CD4-positive, alpha-beta T cell treated with Interleukin-4 for 1 hour (primary cell): ENCODE measurements at places on chromosomes 5 and 9.

DNA sequence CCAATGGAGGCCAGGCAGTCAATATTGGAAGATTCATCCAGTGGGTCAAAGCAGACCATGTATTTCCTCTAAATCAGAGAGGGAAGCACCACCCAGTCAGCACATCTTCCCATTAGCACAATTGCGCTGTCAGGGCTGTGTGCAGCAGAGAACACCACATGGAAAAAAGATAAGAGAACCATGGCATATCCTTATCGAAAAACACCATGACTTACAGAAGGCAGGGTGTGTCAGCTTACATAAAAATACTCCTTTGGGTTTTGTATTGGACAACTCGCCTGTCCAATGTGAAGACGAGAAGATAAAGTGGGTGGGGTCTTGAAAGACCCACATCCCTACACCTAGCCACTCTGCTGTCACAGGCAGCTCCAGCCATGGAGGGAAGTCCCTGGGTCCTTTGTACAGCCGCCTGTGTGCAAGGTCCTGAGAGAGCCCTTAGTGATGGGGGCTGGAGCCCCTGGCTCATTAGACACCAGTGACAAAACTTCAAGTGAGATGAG, 71.9 kb upstream of the SPATA31E1 start:
- no peak for DNase-seq

DNA sequence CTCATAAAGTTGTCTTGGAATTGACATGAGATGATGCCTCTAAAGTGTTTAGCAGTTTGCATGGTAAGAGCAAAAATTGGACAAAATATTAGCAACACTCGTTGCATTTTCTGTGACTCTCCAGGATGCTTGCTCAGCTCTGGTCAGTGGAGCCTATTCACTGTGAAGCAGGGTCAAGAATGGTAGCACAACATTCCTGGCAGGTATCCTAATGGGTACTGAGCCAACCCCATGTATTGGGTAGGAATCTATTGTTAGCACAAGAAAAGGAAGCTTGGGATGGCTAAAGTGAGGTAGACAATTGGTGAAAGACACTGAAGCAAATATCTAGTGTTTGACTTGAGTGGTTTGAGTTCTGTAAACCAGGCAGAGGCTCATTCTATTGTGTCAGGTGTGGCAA, 10.4 kb upstream of the ACTBL2 start:
- no peak for DNase-seq

GRCh38 chr5:146474065-146474464, 26.9 kb downstream of the TCERG1 start:
- DNase-seq, result no peak

GRCh38 chr9:34647084-34647403, 569 bp downstream of the GALT start:
- no peak for DNase-seq

GRCh38 chr5:33827885-33828284, 63.9 kb downstream of the ADAMTS12 start:
- DNase-seq, result no peak

DNA sequence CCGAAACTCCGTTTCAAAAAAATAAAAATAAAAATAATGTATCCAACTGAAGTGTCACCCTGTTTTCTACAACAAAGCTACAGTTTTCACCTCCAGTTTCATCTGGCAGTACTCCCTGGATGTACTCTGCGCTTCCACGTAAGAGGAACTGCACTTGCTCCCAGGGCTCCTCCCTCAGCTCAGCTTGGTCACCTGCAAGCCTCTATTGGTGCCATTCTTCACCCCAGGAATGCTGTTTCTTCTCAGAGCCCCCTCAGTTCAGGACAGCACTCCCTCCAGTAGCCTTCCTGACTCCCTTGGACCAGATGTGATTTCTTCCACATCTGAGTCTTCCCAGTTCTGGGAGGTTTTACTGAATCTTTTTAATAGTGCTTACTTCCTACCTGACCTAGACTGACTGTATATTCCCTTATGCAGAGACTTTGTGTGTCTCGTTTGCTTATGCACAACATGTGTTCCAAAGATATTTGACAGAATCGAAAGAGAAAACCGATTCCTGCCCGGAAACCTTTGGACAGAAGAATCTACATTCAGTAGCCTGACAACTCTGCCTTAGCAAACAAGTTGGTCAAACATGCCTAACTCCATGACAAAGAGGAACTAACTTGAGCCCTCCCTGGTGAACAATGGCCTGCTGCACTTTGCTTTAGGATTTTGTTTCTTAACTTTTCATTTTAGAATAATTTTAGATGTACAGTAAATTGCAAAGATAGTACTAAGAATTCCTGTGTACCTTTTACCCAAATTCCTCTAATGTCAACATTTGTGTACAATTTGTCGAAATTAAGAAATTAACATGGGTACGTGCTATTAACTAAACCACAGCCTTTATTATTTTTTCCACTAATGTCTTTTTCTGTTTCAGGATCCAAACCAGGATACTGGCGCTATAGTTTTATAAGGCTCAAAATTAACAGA, 814 bp downstream of the CCDC125 start:
- no peak for DNase-seq

DNA sequence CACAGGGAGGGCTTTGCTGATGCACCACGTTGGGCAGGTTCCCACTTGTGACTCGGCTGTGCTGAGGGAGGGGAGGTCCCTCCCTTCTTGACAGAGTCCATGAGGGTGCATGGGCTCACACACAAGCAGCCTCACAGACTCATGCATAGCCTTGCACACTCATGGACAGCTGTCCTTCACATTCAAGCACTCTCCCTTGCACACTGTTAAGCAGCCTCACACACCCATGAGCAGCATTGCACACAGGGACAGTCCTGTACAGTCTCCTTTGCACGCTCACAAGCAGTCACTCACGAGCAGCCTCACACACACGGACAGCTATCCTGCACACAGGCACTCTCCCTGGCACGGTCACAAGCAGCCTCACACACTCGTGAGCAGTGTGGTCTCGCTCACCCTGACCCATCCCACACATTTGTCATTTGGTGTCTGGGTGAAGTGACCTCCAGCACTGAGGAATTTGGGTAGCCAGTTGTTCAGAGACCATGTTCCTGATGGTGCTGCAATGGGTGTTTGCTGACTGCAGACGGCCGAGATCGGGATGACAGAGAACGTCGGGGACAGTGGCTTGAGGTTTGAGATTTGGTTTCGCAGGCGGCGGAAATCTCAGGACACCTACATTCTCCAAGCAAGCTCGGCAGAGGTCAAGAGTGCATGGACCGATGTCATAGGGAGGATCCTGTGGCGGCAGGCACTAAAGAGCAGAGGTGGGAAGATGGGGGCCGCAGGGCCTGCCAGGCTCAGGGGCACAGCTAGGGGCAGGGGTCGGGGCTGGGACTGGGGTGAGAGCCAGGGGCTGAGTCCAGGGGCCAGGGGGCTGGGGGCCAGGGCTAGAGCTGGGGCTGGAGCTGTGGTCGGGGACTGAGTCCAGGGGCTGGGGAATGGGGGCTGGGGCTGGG, 17.7 kb upstream of the LRRC14B start:
- no peak for DNase-seq

GRCh38 chr5:36648426-36648825, 42.0 kb downstream of the SLC1A3 start:
- DNase-seq, result no peak

GRCh38 chr9:6068983-6069382, 53.6 kb upstream of the RANBP6 start:
- DNase-seq, result peak; percentile 74

- no peak for DNase-seq
Measured at GRCh38 chr5:6772886-6773285, 59.7 kb downstream of the TENT4A start.

- DNase-seq, result no peak
Measured at GRCh38 chr9:91118704-91119025, 243.1 kb downstream of the AUH start.

GRCh38 chr9:122111413-122112085, 18.4 kb upstream of the TTLL11 start:
- DNase-seq, result no peak

GRCh38 chr9:35741740-35742139, 7.3 kb downstream of the GBA2 start:
- no peak for DNase-seq
